ENCODE measurements at places on chromosomes 1 and 21.
A peak's percentile ranks its signal among the peaks of the same experiment; 100 is the strongest.

GRCh38 chr1:32204943-32205361 is 519 bp upstream of the IQCC start:
- DNase-seq, result no peak

GRCh38 chr1:113519556-113519955 is 129.2 kb downstream of the MAGI3 start:
- peak; percentile 76 for DNase-seq

- DNase-seq, result no peak
These were observed 132.9 kb downstream of the COQ8A start for GRCh38 chr1:227072991-227073390.

DNA sequence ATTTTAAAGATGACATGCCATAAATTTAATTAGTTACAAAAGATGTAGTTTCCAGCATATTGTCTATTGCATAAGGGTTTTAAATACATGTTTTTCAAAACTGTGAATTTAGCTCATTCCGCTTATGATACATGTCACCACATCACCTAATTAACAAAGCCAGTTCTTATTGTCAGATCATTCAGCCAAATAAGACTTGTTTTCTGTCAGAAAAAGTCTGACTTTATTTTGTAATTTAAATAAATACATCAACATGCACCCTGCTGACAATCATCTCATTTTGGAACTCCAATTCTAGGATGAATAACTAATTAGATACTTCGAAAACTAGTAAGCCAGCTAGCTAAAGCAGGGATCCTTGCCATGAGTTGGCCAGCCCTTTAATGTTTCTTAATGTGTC is 110.9 kb upstream of the APP start:
- DNase-seq, result no peak

GRCh38 chr1:158087320-158087927 is 93.3 kb upstream of the CD1D start:
- DNase-seq, result peak; percentile 79

DNA sequence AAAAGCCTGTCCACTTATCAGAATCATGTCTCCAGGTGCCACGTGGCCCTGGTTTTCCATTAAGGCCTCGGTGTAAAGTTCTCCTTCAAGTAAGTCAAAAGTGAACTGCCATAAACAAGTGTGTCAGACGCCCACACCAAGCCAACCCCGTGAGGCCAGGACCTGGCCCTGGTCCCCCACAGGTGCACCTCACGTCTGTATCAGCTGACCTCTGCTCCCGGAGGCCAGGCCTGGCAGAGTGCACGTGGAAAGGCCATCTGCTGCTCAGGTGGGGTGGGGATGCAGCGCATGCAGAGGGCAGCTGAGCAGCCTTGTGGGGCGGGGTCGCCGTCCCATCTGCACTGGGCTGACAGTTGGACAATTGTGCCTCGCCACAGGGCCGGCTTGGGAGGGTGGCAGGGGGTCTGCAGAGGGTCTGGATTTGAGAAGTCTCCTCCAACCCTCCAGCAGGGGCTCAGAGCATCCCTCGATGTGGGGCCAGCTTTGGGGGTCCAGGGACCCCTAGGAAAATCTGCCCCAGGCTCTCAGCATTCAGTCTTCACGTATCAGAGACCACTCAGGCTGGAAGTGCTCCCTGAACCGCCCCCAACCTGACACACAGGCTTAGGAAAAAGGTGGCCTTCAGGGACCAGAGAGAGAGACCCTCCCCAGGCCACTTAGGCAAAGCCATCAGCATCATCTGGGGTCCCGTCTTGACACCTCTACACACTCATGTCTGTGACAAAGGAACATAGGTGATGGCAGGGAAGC is 3.0 kb downstream of the SLC19A1 start:
- DNase-seq, result no peak

DNA sequence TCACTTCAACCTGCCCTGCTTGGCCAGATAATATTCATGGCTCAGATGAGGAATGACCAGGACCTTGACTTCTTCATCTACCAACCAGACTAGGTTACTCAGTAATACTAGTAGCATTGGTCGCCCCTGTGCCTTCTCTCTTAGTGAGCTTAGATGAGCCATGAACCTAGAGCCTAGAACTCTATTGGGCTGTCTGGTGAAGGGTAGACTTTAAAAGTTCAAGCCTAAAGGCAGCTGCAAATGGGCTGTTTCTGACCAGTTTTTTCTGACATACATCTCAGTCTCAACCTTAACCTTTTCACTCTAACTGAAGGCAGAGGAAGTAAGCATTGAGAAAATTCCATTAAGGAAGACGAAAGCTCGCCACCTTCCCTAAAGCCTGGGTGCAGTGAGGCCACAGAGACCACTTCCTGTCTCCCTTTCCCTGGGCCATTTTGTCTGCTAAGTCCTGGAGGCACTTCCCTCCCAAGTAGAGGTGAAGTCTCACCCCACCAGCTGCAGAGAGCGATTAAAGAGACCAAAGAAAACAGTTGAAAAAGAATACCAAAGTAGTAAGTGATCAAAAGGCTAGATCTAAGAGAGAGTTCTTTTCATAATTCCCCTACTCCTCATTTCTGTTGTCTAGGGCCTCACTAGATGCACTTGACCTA is 53.3 kb downstream of the MTR start:
- no peak for DNase-seq

- no peak for DNase-seq
These were observed 312.9 kb downstream of the NFIA start for GRCh38 chr1:61395146-61395800.

GRCh38 chr1:116709666-116710167 is 42.2 kb upstream of the IGSF3 start:
- DNase-seq, result no peak

- peak; percentile 28 for DNase-seq
These were observed 8.0 kb downstream of the SMCP start for GRCh38 chr1:152886085-152886484.

- no peak for DNase-seq
These were observed 5.2 kb downstream of the RGL1 start for GRCh38 chr1:183810121-183810520.

DNA sequence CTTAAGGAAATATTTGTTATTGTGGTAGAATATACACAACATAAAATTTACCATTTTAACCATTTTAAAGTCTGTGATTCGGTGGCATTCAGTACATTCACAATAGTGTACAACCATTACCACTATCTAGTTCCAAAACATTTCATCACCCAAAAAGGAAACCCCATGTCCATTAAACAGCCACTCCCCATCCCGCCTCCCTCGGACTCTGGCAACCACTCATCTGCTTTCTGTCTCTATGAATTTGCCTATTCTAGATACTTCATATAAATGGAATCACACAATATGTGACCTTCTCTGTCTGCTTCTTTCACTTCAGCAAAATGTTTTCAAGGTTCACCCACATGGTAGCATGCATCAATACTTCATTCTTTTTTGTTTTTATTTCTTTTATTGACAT is 51.3 kb downstream of the PTP4A2 start:
- no peak for DNase-seq

DNA sequence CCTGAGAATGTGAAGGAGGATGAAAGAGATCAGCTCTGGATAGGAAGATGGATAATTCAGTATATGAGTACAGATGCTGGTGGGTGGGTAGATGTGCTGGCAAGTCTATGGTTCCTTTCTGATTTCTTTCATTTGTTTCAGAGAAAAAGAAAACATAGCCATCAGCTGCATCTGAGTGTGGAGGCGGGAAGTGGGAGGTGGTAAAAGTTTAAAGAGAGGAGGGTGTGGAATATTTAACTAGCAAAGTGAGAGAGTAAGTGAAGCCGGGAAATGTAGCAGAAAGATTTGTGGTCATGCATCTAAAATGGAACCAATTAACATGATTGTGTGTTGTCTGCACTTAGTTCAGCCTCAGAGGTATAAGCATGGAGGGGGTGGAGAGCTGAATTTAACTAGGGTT is 16.4 kb downstream of the RPE65 start:
- no peak for DNase-seq

All from fibroblast of skin of right biceps (primary cell).